Fibroblast of pulmonary artery (primary cell): ENCODE measurements at places on chromosomes 6 and 20.

GRCh38 chr6:44926556-44926955 is 401.6 kb upstream of the RUNX2 start:
- DNase-seq, result no peak

DNA sequence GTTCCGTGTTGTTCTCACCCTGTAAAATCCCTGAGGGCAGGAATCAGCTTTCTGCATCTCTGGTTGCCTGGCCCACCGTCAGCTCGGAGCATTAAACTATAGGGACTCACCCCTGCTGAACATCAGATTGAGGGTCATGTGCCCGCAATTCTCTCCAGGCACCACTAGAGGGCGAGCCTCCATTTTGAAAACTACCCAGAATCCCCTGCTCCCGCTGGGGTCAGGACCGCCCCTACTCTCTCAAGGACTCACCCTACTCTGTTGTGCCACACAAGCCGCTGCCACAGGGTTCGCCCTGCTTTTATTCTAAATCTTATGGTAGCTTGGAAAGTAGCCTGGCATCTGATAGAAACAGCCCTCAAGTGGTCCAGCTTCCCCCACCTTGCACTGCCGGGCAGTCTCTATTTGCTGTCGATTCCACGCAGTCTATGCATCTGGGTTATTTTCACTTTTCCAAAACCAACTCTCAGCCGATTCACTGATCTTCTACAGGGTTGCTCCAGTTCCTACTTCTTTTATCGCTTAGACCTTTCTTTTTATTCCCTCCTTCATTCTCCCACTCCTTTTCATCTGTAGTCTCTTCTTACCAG is 244.1 kb upstream of the QKI start:
- peak; percentile 25 for DNase-seq

DNA sequence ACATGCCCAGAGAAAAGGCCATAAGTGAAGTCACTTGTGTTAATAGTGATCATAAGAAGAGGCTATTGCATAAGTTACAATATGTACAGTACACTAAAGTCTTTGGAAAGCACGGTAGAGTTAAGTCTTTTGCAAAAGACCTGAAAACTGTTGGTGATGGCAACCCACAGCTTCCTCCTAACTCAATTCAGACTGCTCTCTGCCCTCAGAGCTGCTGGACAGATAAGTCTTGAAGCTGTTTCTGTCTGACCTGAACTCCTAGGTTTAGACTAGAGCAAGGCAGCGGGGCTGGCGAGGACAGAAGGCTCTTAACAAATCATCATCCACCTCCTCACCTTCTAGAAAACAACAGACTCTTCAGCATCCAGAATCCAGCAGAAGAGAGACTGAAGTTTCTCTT is 125.4 kb downstream of the CD24 start:
- DNase-seq, result no peak

DNA sequence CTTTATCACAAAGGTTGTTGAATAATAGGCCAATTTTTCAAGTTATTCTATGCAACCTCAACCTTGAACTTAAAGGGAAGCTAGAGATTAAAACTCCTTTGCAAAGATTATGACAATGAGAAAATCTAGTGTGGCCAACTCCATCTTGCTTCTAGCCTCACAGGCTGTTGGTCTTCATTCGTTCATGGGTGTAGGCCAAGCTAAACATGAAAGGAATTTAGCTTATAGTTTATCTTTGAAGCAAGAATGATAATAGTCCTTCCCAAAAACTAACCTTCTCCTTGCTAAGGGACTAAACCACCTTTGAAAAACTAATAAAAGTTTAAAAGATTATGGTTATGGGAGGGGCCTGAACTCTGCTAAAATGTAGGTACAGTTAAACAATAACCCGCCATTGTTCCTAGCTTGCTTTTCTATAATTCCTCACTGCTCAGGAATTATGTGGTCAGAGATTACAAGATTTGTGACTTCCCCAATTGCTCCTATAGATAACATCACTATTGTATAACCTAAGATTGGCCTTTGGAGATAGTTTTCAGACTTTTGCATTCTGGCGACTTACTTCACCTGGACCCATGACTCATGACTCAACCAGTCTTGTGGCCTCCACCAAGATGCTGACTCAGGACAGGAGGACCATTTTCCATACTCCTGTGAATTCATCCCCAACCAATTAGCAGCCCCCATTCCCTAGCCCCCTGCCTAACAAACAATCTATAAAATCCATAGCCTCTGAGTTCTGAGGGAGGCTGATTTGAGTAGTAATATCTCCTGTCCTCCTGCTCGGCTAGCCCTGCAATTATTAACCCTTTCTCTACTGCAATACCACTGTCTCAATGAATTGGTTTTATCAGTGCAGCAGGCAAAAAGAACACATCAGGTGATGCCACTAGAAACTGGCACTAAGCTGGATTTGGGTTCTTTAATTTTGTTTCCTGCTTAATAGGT is 154.5 kb downstream of the CD83 start:
- DNase-seq, result peak; percentile 45

DNA sequence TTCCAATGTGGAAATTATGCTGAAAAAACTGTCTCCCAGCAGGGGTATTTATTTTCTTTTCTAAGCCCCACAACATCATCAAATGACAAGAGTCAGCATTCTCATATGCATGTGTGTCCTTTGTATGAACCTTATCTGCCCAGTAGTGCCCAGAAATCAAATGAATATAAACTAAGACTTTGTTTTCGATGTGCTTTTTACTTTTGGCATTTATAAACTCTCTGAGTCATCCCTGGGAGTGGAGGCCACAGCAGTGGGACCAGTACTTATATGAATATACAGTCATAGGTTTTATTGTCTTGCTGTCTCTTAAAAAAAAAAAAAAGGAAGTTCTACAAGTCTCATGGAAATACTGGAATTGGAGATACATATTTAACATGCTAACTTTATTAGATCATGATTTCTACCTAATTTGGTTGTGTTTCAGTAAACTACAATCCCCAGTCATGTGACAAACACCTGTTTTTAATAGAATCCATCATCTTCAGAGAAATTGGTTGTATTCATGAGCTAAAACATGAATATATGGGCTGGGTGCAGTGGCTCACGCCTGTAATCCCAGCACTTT is 99.2 kb upstream of the TMEM181 start:
- DNase-seq, result peak; percentile 73

GRCh38 chr20:4335722-4336121 is 320.4 kb upstream of the RNF24 start:
- no peak for DNase-seq

GRCh38 chr20:54197621-54198604 is 10.0 kb upstream of the PFDN4 start:
- DNase-seq, result peak; percentile 80

DNA sequence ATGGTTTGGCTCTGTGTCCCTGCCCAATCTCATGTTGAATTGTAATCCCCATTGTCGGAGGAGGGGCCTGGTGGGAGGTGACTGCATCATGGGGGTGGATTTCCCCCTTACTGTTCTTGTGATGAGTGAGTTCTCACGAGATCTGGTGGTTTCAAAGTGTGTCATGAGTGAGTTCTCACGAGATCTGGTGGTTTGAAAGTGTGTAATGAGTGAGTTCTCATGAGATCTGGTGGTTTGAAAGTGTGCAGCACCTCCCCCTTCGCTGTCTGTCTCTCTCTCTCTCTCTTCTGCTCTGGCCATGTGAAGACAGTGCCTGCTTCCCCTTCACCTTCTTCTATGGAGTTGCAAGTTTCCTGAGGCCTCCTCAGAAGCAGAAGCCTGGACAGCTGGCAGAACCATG is 87.6 kb downstream of the MYLK4 start:
- no peak for DNase-seq

DNA sequence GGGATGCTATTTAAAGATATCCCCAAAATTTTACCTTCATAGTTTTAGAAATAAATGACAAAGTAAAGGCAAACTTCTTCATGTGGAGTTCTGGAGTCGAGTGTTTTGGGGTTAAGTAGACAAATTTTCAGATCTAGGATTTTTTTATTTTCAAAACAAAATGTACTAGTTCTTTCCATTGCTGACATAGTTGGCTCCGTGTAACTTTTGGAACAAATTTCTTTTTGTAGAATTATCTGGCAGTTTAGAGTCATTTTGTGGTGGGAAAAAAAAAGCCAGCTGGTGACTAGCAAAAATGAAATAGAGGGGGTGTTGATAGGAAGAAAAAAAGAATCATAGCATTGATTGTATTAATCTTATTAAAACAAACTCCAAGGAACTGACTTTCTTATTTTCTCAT is 131.6 kb upstream of the TCF21 start:
- peak; percentile 62 for DNase-seq

- peak; percentile 20 for DNase-seq
Observed at GRCh38 chr6:73983367-73983766, 287.4 kb downstream of the CD109 start.

- DNase-seq, result no peak
Observed at GRCh38 chr6:150291968-150292710, 76.7 kb upstream of the IYD start.

DNA sequence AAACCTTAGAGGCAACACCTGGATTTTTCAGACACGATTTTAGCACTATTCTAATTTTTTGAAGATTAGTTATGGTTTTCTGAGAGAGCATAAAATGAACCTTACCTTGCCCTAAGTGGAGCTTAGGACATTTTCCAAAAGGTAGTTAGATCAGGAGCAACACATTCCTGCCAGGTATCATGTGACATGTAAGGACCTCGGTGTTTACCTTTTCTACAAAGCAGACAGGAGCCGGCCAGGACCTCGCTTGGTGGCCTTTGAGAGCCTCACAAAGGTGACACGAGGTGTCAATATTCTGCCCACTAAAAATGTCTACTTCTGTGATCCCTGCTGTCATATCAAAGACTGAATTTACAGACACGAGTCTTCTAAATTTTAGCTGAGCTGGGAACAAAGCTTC is 174.9 kb downstream of the SMOC2 start:
- no peak for DNase-seq

GRCh38 chr6:128641703-128642102 is 121.3 kb upstream of the PTPRK start:
- DNase-seq, result peak; percentile 31

- DNase-seq, result peak; percentile 100
Observed at GRCh38 chr20:50165684-50166554, 12.4 kb upstream of the PEDS1 start.

- DNase-seq, result no peak
Observed at GRCh38 chr6:115759051-115759450, 301.6 kb downstream of the FRK start.
